ENCODE measurements at places on chromosomes 2 and 18.

DNA sequence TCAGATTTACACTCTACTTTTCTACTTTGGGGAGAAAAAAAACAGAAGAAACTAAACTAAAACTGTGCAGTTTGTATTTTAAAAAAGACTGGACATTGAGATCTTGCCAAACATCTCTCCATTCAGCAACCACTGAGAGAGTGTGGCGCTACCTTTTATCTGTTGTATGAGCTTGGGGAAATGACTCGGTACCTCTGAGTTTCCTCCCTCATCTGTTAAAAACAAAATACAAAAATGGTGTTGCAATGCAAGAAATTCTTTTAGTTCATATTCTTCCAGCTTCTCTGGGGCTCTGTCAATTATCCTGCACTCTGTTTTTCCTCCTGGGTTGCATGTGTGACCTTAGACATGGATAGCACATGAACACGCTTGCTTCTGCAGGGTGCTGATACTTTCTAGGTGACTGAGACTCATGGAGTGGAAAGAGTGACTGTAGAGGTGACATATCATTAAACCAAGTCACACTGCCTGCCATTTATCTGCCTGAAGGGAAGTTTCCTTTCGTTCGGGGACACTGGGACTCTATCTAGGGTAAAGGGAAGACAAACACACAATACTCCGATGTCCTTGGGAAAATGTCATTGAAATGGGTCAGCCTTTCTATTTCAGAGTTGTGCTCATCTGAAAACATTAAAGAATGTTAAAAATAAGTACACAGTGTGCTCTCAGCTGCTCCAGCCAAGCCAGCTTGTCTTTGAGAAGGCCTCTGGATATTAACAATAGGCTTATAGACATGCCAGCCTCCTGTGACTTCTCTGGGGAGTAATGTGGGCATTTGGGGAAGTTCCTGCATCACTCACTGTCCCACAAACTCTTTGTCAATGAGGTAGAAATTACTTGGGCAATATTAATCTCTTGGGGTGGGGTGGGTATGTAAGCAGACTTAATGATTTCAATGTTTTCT, 91.4 kb downstream of the TRIB2 start:
- no peak for DNase-seq
- H3K4me1 ChIP-seq, result no peaks in the 10 kb centered on the region
- H3K27ac ChIP-seq, result no peak overlapping the region
- no peak overlapping the region for H3K4me3 ChIP-seq
- H3K36me3 ChIP-seq, result no peaks in the 10 kb centered on the region

DNA sequence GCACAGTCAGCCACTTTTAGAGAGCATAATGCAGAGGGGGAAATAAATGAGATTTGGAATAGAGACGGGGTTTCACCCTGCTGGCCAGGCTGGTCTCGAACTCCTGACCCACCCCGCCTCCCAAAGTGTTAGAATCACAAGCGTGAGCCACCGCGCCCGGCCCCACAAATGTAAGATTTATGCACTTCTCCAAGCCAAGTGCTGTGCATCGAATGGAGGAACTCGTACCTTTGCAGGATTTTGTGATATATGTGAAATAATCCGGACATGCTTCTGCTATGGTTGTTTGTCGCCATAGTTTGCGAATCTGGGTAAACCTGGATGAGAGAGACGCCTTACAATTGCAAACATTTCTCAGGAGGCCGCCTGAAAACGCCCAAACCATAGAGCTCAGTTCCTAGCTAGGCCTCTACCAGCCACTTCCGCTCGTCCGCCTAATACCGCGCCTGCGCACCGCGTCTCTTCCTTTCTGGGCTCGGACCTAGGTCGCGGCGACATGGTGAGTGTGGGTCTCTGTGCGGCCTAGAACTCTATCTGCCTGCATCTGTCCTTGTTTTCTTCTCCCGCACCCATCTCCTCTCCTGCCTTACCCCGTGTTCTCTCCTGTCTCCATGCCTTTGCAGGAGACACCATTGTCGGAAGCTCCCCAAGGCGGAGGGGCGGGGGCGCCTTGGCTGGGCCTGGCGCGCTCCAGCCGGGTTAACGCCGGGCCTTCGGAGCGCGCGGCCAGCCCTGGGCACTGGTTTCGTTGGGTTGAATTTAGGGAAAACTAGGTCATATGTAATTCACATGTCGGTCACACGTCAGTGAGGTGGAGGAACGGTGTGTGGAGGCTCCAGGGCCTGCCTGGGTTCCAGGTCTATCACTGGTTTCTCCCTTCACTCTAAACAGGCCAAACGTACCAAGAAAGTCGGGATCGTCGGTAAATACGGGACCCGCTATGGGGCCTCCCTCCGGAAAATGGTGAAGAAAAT, at the start of gene RPL37A:
Gene RPL37A, plus strand, starts transcription at position 466 of the 974 bp plus-strand sequence. Its CDS starts 31 bp downstream, at position 497.
- H3K4me1 ChIP-seq, result peaks cover 15% of the 10 kb centered on the region
- H3K4me3 ChIP-seq, result peak within 1 kb of the TSS; percentile 71
- H3K27ac ChIP-seq, result peak within 1 kb of the TSS; percentile 97
- H3K36me3 ChIP-seq, result peaks cover 12% of the 10 kb centered on the region

DNA sequence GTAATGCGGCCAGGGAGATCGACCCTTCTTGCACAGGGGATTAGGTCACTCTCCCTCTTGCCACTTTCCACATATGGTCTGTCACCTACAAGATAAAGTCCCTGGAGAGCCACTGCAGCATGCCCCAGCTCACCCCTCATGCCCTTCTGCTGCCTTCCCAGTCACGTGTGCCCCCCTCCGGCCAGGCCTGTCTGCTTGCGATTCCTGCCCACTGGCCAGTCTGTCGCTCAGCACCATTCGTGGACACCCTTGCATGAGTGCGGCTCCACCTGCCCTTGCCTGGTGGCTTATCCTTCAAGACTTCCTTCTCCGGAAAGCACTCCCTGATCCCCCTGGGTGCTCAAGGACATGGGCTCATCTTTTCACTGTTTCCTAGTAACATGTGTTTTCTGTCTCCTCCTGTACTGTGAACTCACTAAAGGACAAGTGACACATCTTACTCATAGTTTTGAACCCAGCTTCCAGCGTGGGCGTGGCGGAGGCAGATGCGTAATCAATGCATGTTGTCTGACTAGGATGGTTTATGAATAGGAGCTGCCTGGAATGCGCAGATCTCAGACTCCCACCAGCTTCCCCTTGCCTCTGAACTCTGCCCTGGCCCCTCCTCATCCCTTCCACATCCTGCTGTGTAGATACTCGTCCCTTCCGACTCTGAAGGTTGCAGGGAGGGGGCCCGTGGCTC, 7.8 kb upstream of the NT5DC4 start:
- H3K27ac ChIP-seq, result no peak overlapping the region
- H3K36me3 ChIP-seq, result no peaks in the 10 kb centered on the region
- H3K27me3 ChIP-seq, result no peaks in the 10 kb centered on the region
- no peak overlapping the region for H3K4me3 ChIP-seq

GRCh38 chr2:238861766-238862315, 14.0 kb downstream of the TWIST2 start:
- no peak overlapping the region for H3K4me3 ChIP-seq
- H3K27me3 ChIP-seq, result no peaks in the 10 kb centered on the region
- no peak overlapping the region for H3K27ac ChIP-seq
- no peaks in the 10 kb centered on the region for H3K36me3 ChIP-seq
- H3K4me1 ChIP-seq, result peaks cover 22% of the 10 kb centered on the region

DNA sequence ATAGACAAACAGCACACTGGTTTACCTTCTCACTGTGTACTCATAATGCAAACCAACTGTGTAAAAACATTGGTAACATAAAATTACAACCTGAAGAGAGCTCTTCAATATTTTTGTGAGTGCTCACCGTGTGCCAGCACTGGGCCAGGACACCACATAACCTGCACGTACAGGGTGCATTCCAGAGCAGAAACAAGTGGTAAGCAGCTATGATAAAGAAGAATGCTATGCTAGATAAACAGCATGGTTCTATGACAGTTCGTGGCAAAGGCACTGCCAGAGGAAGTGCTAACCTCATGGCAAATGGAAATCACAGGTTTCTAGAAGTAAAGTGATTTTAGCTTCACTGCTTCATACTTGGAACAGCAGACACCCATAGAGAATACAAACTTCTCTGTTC, 343.5 kb downstream of the MTX2 start:
- H3K27me3 ChIP-seq, result no peaks in the 10 kb centered on the region
- no peak overlapping the region for H3K4me3 ChIP-seq
- H3K4me1 ChIP-seq, result no peaks in the 10 kb centered on the region
- no peak for DNase-seq
- H3K36me3 ChIP-seq, result no peaks in the 10 kb centered on the region
- no peak overlapping the region for H3K27ac ChIP-seq

GRCh38 chr2:227766373-227766883, 20.7 kb downstream of the SCYGR8 start:
- peak overlapping the region; percentile 3 for H3K27ac ChIP-seq

- H3K27ac ChIP-seq, result no peak overlapping the region
- no peaks in the 10 kb centered on the region for H3K4me1 ChIP-seq
- H3K36me3 ChIP-seq, result no peaks in the 10 kb centered on the region
Observed at GRCh38 chr18:56445422-56445821, 193.0 kb downstream of the TXNL1 start.

GRCh38 chr2:170218456-170218855, 40.5 kb downstream of the MYO3B start:
- no peak for DNase-seq
- no peaks in the 10 kb centered on the region for H3K36me3 ChIP-seq
- H3K27me3 ChIP-seq, result no peaks in the 10 kb centered on the region
- H3K27ac ChIP-seq, result no peak overlapping the region
- no peaks in the 10 kb centered on the region for H3K4me1 ChIP-seq

DNA sequence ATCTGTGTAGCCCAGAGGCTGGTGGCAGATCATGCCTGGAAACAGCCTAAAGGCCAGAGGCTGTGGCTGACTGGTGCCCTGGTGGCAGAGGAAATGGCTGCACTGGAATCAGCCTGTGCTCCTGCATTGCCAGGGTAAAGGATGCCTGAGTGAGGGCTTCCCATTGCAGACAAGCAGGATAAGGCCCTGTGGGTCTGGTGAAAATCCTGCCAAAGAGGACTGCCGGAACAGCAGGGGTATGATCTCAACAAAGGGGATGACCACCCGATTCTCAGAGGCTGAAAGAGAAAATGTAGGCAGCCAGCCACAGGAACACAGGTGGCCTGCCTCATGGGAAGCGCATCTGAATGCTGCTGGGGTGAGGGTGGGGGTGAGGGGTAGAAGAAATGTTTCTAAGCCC, 48.2 kb downstream of the FBXO48 start:
- no peak for DNase-seq
- H3K4me1 ChIP-seq, result no peaks in the 10 kb centered on the region
- no peaks in the 10 kb centered on the region for H3K36me3 ChIP-seq
- H3K4me3 ChIP-seq, result no peak overlapping the region
- H3K27me3 ChIP-seq, result no peaks in the 10 kb centered on the region

DNA sequence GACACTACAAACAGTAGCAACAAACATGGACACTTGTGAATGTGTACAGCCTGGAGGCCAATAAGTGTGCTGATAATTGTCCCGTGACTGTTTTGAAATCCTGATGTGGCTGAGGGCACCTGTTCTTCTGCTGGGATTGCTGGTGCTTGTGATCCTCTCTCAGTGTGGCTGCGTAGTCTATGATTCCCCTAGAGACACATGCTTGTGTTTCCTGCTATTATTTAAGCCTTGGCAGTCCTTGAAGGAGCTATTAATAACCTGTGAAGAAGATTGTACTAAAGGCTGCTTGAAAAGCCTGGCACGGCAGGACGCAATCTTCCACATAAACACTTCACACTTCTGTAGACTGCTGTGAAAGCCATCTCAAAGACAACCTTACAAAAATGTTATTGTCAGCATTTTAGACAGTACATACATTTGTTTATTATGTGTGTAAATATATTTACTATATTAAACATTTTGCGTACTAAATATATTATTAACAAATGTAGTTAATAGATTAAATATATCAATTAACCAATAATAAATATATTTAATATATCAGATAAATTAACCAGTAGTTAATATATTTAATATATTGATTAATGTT, 71.4 kb downstream of the GALR1 start:
- no peaks in the 10 kb centered on the region for H3K36me3 ChIP-seq
- no peak overlapping the region for H3K27ac ChIP-seq
- DNase-seq, result no peak
- H3K27me3 ChIP-seq, result no peaks in the 10 kb centered on the region
- H3K4me1 ChIP-seq, result no peaks in the 10 kb centered on the region
- H3K4me3 ChIP-seq, result no peak overlapping the region

DNA sequence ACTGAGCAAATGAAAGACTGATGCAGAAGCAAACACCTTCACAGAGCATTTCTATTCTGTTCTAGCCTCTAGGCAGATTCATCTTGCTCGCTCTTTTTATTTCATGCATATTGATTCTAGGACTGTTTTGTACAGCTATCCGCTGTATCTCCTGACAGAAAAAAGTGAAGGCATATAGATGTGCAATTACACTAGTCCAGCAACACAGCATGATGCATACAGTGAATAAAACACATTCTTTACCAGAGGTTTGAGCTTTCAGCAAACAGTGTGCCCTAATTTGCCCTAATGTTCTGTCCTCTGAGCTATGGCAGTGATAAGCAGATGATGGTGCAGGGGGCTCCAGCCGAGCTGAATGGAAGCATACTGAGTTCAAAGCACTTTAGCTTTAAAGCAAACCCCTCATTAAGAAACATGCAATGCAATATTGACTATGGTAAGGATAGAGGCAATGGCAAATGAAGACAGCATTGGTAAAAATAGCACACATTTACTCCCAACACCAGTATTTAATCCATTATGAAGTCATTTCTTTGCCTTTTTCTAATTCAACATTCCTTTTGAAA, 141.2 kb upstream of the RGPD4 start:
- no peak for DNase-seq
- no peaks in the 10 kb centered on the region for H3K36me3 ChIP-seq
- H3K4me1 ChIP-seq, result no peaks in the 10 kb centered on the region
- H3K27me3 ChIP-seq, result no peaks in the 10 kb centered on the region
- no peak overlapping the region for H3K4me3 ChIP-seq

GRCh38 chr2:54579682-54580620, 123.8 kb downstream of the SPTBN1 start:
- DNase-seq, result peak; percentile 68
- peak overlapping the region; percentile 77 for H3K27ac ChIP-seq
- H3K4me1 ChIP-seq, result peaks cover 72% of the 10 kb centered on the region
- H3K36me3 ChIP-seq, result no peaks in the 10 kb centered on the region

- no peak overlapping the region for H3K27ac ChIP-seq
- H3K27me3 ChIP-seq, result no peaks in the 10 kb centered on the region
- H3K36me3 ChIP-seq, result no peaks in the 10 kb centered on the region
- H3K4me1 ChIP-seq, result no peaks in the 10 kb centered on the region
Observed at GRCh38 chr2:128625421-128625820, 306.8 kb upstream of the HS6ST1 start.

- H3K4me3 ChIP-seq, result no peak overlapping the region
- no peak for DNase-seq
- H3K27me3 ChIP-seq, result no peaks in the 10 kb centered on the region
- H3K27ac ChIP-seq, result no peak overlapping the region
- no peaks in the 10 kb centered on the region for H3K36me3 ChIP-seq
- no peaks in the 10 kb centered on the region for H3K4me1 ChIP-seq
Observed at GRCh38 chr18:47403317-47403716, 151.9 kb upstream of the SKOR2 start.

All from Caco-2 (cell line).